ENCODE measurements at places on chromosomes 13 and 19. TPM values are rescaled to one million over a fixed set of nuclear protein-coding genes. Genes with fewer than 3 reads are reported as not detected.

- no peaks in the 10 kb centered on the region for H3K27me3 ChIP-seq
- peak overlapping the region; percentile 78 for H3K27ac ChIP-seq
- no peaks in the 10 kb centered on the region for H3K36me3 ChIP-seq
- DNase-seq, result no peak
- peaks cover 73% of the 10 kb centered on the region for H3K4me1 ChIP-seq
- no peak overlapping the region for H3K4me3 ChIP-seq
These were observed 8.0 kb downstream of the LPAR6 start for GRCh38 chr13:48404952-48405351.

GRCh38 chr19:45814166-45814780 lies 835 bp downstream of the RSPH6A start:
- no peak overlapping the region for H3K4me3 ChIP-seq
- no peak for DNase-seq
- H3K27ac ChIP-seq, result no peak overlapping the region
- H3K4me1 ChIP-seq, result peaks cover 8% of the 10 kb centered on the region
- peaks cover 14% of the 10 kb centered on the region for H3K36me3 ChIP-seq

GRCh38 chr19:7733376-7733775 lies 1.5 kb upstream of the CLEC4G start:
- H3K27ac ChIP-seq, result no peak overlapping the region
- H3K4me1 ChIP-seq, result peaks cover 15% of the 10 kb centered on the region
- no peaks in the 10 kb centered on the region for H3K36me3 ChIP-seq
- no peak for DNase-seq
- peaks cover 48% of the 10 kb centered on the region for H3K27me3 ChIP-seq

DNA sequence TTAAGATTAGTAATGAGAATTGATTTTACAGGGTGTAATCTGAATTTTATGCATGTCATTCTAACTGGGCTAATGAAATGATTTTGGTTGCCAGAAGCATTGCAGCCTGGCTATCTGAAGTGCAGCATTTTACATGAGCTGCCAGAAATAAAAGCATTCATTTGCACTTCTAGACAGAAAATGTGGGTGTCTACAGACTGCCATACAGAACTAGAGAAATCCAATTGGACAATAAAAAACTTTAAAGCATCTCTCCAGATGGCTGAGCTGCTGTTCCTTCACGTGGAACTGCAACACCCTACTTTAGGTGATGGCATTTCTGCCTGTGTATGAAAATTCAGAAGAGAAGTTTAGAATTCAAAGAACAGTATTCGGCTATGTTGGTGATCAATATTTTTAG lies 450.1 kb upstream of the SLITRK1 start:
- no peaks in the 10 kb centered on the region for H3K27me3 ChIP-seq
- DNase-seq, result no peak
- H3K36me3 ChIP-seq, result no peaks in the 10 kb centered on the region
- no peak overlapping the region for H3K4me3 ChIP-seq
- no peak overlapping the region for H3K27ac ChIP-seq

GRCh38 chr19:13483215-13483614 lies 23.1 kb downstream of the CACNA1A start:
- no peak overlapping the region for H3K4me3 ChIP-seq
- no peaks in the 10 kb centered on the region for H3K36me3 ChIP-seq

GRCh38 chr19:51777570-51778462 lies 16.8 kb downstream of the FPR2 start:
- peaks cover 7% of the 10 kb centered on the region for H3K4me1 ChIP-seq
- H3K4me3 ChIP-seq, result no peak overlapping the region
- H3K27ac ChIP-seq, result no peak overlapping the region

GRCh38 chr13:100063333-100063732 lies 25.6 kb upstream of the PCCA start:
- peaks cover under 1% of the 10 kb centered on the region for H3K4me1 ChIP-seq
- peaks cover 6% of the 10 kb centered on the region for H3K27me3 ChIP-seq
- H3K27ac ChIP-seq, result no peak overlapping the region

DNA sequence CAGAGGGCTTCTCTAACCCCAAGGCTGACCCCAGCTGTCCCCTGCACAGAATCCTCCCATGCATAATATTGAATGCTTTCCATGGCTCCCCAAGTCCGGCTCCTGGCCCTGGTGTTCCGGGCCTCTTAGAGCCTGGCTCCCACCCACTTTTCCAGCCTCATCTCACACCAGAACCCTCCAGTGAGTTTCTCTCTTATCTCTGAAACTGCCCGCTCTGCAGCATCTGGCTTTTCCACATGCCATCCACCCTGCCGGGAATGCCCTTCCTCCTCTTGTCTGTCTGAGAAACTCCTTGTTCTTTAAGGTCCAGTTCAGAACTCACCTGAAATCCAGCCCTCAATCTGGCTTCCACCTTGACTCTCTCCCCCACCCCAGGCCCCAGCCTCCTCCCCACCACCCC lies 6.8 kb downstream of the SYNGR4 start:
- no peaks in the 10 kb centered on the region for H3K27me3 ChIP-seq
- H3K4me3 ChIP-seq, result no peak overlapping the region
- no peaks in the 10 kb centered on the region for H3K4me1 ChIP-seq
- no peaks in the 10 kb centered on the region for H3K36me3 ChIP-seq
- no peak for DNase-seq
- no peak overlapping the region for H3K27ac ChIP-seq

GRCh38 chr13:31967155-31967554 lies 64.4 kb upstream of the FRY start:
- H3K4me3 ChIP-seq, result no peak overlapping the region
- no peak overlapping the region for H3K27ac ChIP-seq
- no peaks in the 10 kb centered on the region for H3K36me3 ChIP-seq
- no peaks in the 10 kb centered on the region for H3K27me3 ChIP-seq
- no peak for DNase-seq

GRCh38 chr19:10936661-10937084 lies 8.1 kb downstream of the TIMM29 start:
- H3K4me3 ChIP-seq, result no peak overlapping the region
- DNase-seq, result no peak
- H3K36me3 ChIP-seq, result peaks cover 10% of the 10 kb centered on the region
- H3K4me1 ChIP-seq, result peaks cover 13% of the 10 kb centered on the region
- no peaks in the 10 kb centered on the region for H3K27me3 ChIP-seq
- H3K27ac ChIP-seq, result no peak overlapping the region

GRCh38 chr19:8552810-8553209 lies 24.4 kb downstream of the MYO1F start:
- H3K4me3 ChIP-seq, result no peak overlapping the region
- H3K4me1 ChIP-seq, result no peaks in the 10 kb centered on the region
- peaks cover 6% of the 10 kb centered on the region for H3K36me3 ChIP-seq
- H3K27me3 ChIP-seq, result no peaks in the 10 kb centered on the region
- H3K27ac ChIP-seq, result no peak overlapping the region
- no peak for DNase-seq

DNA sequence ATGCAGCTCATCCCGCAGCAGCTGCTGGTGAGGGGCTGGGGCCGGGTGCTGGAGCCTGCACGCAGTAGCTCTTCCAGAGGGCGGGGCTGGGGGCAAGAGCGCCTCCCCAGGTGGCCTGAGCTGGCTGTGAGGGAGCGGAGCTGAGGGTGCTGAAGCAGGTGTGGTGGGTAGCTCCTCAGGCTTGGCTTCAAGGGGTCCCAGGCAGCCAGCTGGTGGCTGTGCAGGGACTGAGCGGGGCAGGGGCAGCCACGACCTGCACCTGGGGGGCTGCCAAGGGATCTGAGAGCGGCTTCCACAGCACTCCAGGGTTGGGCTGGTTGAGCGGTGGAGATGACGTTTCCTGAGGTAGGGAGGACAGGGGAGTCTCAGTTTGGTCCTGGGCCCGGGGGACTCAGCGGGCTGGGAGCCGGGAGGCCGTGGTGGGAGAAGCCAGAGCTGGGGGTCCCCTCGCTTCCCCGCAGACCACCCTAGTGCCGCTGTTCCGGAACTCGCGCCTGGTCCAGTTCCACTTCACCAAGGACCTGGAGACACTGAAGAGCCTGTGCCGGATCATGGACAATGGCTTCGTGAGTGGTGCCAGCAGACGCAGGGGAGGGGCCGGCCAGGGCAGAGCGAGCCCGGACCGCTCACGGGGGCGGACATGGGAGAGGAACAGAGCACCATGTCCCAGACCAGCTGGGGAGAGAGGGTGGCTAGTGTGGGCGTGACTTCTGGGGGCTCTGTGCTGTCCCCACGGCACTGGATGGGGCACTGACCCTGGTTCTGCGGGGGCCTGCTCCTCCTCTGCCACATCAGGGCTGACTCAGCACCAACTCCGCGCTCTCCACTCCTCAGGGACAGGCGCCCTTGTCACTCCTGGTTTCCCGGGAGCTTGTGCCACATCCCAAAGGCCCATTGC lies 7.4 kb downstream of the PTOV1 start:
- H3K4me1 ChIP-seq, result peaks cover 23% of the 10 kb centered on the region
- H3K27ac ChIP-seq, result no peak overlapping the region
- H3K36me3 ChIP-seq, result peaks cover 84% of the 10 kb centered on the region
- H3K4me3 ChIP-seq, result no peak overlapping the region

- no peak for DNase-seq
- peak overlapping the region; percentile 5 for H3K27ac ChIP-seq
These were observed 453.9 kb downstream of the COG6 start for GRCh38 chr13:40109351-40109844.

- DNase-seq, result no peak
- no peak overlapping the region for H3K4me3 ChIP-seq
- no peaks in the 10 kb centered on the region for H3K36me3 ChIP-seq
- H3K4me1 ChIP-seq, result peaks cover 4% of the 10 kb centered on the region
These were observed 73.1 kb downstream of the FLT1 start for GRCh38 chr13:28421676-28422410.

The CAPS gene
- 36.5 TPM for total RNA-seq

All from suprapubic skin (tissue), 4 donors.